ENCODE measurements at places on chromosomes 7 and 10. TPM values are rescaled to one million over a fixed set of nuclear protein-coding genes. Genes with fewer than 3 reads are reported as not detected.

RBM33 gene
- 70.5 TPM for total RNA-seq

GRCh38 chr7:77288676-77289320 lies 89.2 kb upstream of the FGL2 start:
- no peak for DNase-seq

- DNase-seq = no peak
Observed at GRCh38 chr7:44693641-44694313, 54.9 kb upstream of the ZMIZ2 start.

DNA sequence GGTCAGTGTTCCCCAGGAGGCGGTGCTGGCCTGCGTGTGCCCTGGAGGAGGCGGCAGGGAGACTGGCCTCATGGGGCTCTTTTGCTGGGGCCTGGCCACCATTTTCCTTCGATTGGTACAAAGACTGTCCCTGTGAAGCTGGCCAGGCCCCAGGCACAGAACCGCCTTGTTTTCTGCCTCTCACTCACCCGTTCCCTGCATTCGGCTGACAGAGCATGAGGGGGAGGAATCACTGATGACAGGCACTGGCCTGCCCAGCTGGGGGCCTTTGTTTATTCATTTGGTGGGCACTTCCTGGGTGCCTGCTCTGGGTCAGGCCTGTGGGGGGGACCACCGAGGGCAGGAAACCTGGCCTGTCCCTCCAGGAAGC lies 139.2 kb downstream of the FAM53B start:
- DNase-seq = no peak

GRCh38 chr10:74651565-74651964 lies 174.8 kb upstream of the KAT6B start:
- no peak for DNase-seq

Data from activated T-cell treated with anti-CD3 and anti-CD28 coated beads, Interleukin-2, amount 50 U/mL, for 4 hours (primary cell).